ENCODE measurements at places on chromosomes 11 and 22. TPM values are rescaled to one million over a fixed set of nuclear protein-coding genes. Genes with fewer than 3 reads are reported as not detected.

RCOR2 gene
- total RNA-seq: 10.2 TPM

GRCh38 chr11:78156127-78156844 is 16.9 kb upstream of the ALG8 start:
- 0 out of 2 replicates have a peak overlapping the region, but pooled peaks have one; percentile 12 for H3K27ac ChIP-seq
- no peaks in the 10 kb centered on the region for H3K27me3 ChIP-seq
- DNase-seq: no peak
- H3K4me3 ChIP-seq: no peak overlapping the region
- peaks cover 13% of the 10 kb centered on the region for H3K4me1 ChIP-seq

NLRX1 gene
- 25.2 TPM for total RNA-seq

DNA sequence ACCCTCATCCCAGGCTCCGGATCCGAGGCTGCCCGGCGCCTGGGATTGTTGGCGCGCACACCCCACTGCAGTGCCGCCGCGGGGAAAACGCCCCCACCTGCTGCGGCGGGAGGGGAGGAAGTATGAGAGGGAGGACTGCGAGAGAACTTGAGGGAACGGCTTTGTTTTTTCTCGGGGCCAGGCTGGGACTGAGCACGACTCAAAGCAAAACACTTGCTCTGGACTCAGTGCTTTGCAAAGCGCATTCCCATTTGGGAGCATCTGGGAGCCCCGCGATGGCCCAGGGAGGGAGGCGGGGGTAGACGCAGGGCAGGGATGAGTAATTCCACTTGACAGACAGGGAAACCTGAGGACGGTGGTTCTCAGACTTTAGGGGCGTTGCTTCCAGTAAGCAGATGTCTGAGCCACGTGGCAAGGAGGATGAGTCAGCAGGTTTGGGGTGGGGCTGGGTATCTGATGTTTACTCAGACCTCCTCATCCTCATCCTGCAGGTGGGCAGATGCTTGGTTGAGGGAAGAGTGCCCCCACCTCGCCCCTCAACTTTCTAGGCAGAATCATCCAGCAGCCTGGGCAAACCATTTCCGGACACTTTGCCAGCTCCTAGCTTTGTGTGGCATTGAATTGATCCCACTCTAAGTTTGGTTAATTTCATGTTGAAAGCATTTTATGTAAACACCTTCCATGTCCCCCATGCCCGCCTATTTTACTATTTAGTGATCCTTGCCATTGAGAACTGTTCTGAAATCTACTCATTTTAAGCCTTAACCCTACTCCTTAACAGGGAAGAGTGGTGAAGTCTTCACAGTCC is 1.5 kb downstream of the MIAT start:
- peaks cover 4% of the 10 kb centered on the region for H3K4me1 ChIP-seq
- H3K27me3 ChIP-seq: peaks cover 3% of the 10 kb centered on the region
- no peak for DNase-seq
- H3K4me3 ChIP-seq: peak overlapping the region; percentile 14

- no peaks in the 10 kb centered on the region for H3K27me3 ChIP-seq
- no peak overlapping the region for H3K27ac ChIP-seq
- no peaks in the 10 kb centered on the region for H3K36me3 ChIP-seq
- H3K4me3 ChIP-seq: no peak overlapping the region
- H3K4me1 ChIP-seq: no peaks in the 10 kb centered on the region
- no peak for DNase-seq
These were observed 10.1 kb downstream of the CSRP3 start for GRCh38 chr11:19191530-19192169.

- H3K4me1 ChIP-seq: no peaks in the 10 kb centered on the region
These were observed 140.2 kb downstream of the SPATA19 start for GRCh38 chr11:133705074-133705648.

CNGA4 gene
- total RNA-seq: 0.62 TPM

DNA sequence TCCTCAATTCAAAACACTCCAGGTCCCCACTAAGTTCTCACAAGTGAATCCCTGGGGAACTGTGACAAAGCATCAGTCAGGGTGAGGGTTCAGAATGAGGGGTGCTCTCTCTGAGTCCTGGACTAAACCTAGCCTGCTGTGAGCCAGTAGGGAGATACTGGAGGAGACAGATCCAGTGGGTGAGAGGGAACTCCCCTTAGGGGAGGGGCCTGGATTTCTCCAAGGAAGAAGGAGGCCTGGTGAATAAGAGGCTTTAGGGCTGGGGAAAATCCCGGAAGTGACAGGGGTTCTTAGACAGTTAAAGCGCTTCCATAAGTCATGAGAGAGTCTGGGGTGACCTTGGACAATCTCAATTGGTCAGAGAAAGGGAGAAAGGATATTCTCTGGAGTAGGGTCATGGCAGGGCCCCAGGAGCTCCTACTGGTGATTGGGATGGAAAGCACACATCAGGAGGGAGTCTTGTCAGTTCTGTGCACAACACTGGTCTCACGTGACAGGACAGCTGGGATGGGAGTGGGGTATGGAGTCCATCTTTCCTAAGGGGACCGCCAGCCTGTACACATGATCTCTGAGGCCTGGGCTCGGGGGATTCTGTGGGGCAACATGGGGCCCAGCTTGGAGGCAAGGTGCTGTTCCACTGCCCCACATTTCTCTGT is 1.5 kb downstream of the TBC1D10A start:
- H3K4me1 ChIP-seq: peaks cover 16% of the 10 kb centered on the region
- peak overlapping the region; percentile 61 for H3K4me3 ChIP-seq
- H3K36me3 ChIP-seq: no peaks in the 10 kb centered on the region
- H3K27ac ChIP-seq: peak overlapping the region; percentile 61

DNA sequence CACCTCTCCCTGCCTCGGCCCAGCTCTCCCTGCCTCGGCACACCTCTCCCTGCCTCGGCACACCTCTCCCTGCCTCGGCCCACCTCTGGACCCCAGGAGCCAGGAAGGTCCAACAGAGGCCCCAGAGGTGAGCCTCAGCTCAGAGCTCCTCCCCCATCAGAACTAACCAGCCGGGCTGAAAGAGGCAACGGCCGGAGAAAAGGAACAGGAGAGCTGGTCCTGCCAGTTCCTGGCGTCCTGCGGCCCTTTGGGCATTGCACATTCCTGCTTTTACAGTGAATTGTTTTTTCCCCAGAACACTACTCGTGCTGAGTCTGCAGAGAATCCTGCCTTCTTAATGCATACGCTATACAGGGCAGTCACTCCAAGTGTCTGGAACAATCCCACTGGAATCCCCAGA is 45.8 kb downstream of the LMO1 start:
- no peaks in the 10 kb centered on the region for H3K36me3 ChIP-seq
- H3K27me3 ChIP-seq: peaks cover 2% of the 10 kb centered on the region
- no peak overlapping the region for H3K4me3 ChIP-seq

All from Panc1 (cell line).